Activated T-cell treated with anti-CD3 and anti-CD28 coated beads for 48 hours (primary cell): ENCODE measurements at places on chromosomes 4 and X.

- DNase-seq = no peak
These were observed 11.0 kb upstream of the VSIG1 start for GRCh38 chrX:108033890-108034289.

DNA sequence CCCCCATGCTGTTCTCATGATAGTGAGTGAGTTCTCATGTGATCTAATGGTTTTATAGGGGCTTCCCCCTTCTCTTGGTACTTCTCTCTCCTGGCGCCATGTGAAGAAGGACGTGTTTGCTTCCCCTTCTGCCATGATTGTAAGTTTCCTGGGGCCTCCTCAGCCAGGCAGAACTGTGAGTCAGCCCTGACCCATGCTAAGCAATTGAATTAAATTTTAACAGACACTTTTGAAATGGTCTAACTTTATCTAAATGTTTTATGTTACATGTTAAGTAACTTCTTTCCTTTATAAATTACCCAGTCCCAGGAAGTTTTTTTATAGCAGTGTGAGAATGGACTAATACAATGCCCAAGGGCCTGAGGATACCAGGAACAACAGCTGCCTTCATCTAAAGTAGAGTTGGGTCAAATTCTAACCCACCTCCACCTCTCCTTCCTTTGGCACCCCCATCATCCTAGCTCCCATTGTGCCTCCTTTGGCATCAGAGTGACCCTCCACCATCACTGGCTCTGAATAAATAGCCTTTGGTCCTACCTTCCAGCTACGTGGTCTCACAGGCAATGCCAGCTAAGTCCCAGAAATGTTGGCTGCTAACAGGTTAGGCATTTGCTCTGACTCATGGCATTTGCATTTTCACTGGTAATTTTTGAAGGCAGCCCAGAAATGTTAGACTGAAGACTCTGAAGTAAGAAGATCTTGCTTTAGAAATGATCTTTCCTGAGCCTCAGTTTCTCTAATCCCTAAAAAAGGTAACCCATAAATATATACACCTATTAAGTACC lies 182.1 kb downstream of the MOSPD2 start:
- DNase-seq = no peak

DNA sequence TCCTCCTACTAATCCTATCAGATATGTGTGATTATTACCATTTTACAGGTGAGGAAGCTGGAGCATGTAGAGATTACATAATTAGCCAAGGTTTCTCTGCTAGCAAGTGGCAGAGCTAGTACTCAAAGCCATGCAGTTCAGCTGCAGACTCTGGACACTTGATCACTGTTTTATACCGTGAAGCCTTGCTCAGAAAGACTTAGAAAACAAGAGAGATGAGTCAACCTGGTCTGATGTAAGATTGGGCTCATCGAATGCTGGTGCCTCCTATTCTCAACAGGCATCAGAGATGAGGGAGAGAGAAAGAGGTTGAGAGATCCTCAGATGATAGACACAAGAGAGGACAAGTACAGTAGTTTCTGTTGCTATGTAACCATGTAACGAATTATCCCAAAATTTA lies 19.0 kb upstream of the PDE5A start:
- DNase-seq = no peak

GRCh38 chr4:2402941-2403340 lies 15.5 kb downstream of the ZFYVE28 start:
- DNase-seq = no peak

DNA sequence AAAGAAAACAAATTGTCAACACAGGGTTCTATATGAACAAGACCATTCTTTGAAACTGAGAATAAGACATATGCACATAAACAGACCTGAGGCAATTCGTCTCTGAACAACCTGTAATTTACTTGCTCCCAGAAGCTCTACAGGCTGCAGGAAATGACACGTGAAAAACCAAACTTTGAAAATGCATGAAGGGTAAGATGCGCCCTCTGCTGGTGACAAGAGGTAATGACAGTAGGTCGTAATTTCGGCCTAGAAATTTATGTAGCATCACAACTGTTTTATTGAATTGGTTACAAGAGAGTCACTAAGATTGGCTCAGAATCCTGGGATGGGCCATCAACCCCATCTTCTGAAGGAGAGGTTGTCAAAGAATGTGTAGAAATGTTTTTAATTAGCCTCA lies 276.5 kb downstream of the PPP4R3C start:
- peak; percentile 1 for DNase-seq

- no peak for DNase-seq
These were observed 73.5 kb downstream of the RS1 start for GRCh38 chrX:18598413-18598812.

DNA sequence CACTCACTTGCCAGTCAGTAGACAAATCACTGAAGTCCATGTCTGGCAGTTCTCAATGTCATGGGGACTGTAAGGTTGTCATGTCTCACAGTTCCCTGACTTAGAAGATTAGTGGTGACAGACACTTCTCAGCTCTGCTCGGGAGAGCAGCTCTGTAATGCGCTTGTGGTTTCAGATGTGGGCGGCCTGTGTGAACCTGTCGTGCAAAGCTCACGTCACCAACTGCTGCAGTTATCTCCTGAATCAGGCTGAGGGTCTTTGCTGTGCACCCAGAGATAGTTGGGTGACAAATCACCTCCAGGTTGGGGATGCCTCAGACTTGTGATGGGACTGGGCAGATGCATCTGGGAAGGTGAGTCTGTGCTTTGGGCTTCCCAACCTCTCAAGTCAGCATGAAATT lies at the start of gene IL9R:
IL9R (plus strand) TSS at position 261 of the 400 bp plus-strand sequence; CDS start at position 325, 64 bp downstream.
- DNase-seq = peak; percentile 51

GRCh38 chr4:109009909-109010308 lies 247.1 kb upstream of the ETNPPL start:
- no peak for DNase-seq

GRCh38 chr4:26020083-26020668 lies 106.2 kb downstream of the SMIM20 start:
- DNase-seq = no peak

- no peak for DNase-seq
These were observed 18.4 kb upstream of the FRAS1 start for GRCh38 chr4:78038704-78039103.

DNA sequence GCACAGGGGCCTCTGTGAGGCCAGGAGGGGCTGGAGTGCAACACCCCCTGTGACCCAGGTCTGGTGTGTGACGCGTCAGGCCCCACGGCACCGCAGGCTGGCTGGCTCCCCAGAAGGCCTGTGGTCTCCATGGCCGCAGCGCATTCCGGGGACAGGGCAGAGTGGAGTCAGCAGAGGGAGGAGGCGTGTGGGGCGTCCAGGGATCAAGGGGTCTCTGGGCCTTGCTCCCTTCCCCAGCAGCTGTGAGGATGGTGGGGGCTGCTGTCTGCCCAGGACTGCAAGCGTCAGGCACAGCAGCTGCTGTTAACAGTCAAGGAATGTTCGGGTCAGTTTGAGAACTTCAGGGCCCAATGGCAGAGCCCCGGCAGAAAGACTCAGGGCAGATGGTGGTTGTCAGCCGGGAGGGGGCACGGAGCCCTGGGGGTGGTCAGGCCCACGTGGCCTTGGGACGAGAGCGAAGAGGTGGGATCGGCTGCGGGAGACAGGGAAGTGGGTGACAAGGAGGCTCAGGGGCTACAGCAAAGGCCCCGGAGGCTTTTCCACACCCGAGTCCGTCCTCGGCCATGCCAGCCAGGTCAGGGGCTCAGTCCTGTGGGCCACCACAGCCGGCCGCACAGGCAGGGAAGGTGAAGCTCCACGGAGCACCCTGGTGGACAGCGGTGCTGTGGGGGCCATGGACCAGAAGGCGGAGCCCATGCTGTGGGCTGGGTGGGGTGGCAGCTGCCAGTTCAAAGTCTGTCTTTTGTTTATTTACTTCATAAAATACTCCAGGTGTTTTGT lies 18.3 kb downstream of the PCGF3 start:
- DNase-seq = no peak

DNA sequence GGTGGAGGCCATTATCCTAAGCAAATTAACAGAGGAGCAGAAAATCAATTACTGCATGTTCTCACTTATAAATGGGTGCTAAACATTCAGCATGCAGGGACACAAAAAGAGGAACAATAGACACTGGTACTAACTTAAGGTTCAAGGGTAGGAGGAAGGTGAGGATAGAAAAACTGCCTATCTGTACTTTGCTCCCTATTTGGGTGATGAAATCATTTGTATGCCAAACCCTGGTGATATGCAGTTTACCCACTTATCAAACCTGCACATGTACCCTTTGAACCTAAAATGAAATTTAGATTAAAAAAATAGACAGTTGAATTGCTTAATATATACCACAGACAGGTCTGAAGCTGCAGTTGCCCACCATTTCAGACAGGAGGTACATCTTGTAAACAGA lies 143.3 kb upstream of the KLHL4 start:
- DNase-seq = no peak

DNA sequence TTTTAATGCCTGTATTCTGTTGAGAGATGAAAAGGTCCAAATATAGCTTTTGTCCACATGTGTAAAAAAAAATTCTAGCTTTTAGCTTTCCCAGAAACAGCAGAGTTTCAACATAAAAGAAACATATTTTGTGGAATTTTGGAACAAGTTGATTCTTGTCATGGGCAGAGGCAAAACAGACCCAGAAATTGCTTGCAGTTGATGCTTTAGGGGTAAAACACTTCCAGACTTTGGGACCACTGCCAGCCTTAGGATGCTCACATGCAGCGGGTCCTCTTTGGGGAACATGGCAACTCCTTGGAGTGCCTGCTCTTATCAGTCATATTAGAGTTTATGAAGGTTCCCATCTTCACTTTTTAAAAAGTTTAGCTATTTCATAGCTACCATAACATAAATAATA lies 30.4 kb downstream of the DCLK2 start:
- DNase-seq = no peak

DNA sequence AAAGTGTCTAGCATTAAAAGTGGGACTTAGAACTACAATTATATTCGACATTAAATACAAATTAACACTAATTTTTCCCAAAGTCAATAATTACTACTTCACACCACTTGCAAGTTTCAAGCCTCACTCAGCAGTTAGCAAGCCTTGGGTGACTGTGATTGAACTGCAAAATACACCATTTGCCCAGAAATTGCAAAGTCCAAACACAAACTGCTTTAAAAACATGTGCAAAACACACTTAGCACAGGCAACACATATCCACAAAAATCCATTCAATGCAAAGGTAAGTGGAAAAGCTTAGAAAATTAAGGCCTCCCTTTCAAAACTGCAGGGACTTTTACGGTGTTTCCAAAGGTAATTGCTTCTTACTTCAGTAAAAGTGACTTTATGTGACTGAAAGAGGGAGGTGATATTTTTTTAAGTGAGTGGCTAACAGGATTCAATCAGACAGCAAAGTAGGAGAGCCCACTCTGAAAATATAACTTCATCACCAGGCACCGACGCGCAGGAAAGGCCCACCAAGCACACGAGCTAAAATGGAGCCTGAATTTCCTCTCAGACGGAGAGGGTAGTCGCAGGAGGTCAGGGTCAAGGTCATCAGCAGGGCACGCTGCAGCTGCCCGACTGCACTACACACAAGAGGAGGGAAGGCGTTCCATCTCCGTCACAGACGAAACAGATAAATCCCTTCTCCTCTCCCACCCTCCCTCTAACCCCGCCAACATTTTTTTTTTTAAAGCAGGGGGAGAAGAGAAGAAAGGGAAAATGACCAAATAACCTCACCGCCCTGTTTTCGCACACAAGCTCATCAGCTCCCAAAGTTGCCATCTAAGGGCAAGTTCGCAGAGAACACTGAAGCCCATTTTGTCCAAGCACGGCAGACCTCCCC lies 3.1 kb downstream of the ZNF827 start:
- DNase-seq = peak; percentile 8

- DNase-seq = no peak
These were observed 25.6 kb downstream of the FLNA start for GRCh38 chrX:154348646-154349358.

- no peak for DNase-seq
These were observed 38.0 kb downstream of the DHRSX start for GRCh38 chrX:2462780-2463179.

DNA sequence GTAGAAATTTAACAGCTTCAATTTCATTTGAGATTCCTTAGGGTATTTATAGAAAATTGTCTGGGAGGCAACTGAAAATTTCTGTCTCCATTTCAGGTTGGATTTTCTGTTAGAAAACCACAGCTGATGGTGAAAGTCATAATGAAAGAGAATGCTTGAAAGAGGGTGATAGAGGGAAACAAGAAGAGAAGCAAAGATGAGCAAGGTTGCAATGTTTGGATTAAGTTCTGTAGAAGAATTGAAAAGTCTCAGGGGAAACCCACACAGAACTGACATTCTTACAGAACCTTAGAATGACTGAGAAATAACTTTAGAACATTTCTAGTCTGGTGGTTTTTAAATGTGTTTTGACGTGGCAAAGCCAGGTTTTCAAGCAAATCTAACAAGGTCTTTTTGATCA lies 14.7 kb downstream of the GBA3 start:
- no peak for DNase-seq

DNA sequence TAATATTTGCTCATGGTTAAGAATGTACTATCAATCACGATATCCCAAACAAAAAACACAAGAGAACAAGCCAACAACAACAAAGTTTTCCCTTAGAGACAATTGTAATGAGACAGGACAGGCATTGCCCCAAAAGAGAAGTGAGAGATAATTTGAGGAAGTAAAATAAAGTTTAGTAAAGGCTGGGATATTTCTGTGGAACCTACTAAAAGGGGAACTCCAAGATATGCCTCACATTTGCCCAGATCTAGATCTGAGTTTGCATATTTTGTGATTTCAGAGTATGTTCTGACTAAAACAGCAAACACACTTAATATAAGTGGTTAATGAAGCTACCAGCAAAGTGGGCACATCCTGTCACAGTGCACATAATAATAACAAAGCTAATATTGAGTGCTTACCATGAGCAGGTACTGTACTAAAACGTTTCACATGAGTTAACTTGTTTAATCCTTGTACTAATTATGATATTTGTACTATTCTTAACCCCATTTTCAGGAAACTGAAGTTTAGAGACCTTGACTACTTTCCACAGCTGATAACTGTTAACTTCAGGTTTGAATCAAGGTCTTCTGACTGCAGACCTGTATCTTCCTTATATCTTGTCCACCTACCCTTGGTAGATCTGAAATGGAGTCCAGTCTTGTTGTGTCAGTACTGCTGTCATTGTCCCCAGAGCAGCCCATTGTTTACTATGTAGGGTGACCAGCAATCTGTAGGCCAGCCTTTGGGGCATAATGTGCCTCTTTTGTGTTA lies 26.0 kb upstream of the BMP2K start:
- no peak for DNase-seq

DNA sequence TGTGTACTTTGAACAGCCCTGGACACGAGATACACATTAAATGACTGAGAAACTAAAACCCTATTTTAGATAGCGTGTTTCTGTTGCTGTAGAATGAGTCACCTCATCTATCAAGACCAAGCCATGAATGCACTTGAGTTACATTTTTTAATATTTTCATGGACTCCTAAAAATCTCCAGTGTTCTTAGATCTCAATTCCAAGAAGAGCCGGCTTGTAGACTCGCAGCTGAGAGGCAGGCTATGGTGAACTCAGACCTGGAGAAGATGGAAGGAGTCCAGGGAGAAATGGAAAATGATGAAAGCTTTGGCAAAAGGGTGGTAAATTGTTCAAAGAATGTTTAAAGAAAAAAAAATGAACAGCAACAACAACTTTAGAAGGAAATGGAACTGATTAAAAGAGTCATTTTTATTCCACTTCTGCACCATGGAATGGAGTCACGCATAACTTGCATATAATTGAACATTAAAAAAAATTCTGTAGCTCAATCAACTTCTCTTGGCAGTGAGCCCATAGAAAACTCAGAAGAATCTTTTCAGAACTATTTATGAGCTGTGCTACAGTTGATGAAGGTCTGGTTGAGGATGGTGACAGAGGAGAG lies 129.8 kb downstream of the MXRA5 start:
- DNase-seq = no peak
